ENCODE measurements at places on chromosomes 16 and 17. TPM values are rescaled to one million over a fixed set of nuclear protein-coding genes. Genes with fewer than 3 reads are reported as not detected.

MYH3 gene
- 6.2 TPM for total RNA-seq

KCNG4 gene
- not detected for total RNA-seq

DNA sequence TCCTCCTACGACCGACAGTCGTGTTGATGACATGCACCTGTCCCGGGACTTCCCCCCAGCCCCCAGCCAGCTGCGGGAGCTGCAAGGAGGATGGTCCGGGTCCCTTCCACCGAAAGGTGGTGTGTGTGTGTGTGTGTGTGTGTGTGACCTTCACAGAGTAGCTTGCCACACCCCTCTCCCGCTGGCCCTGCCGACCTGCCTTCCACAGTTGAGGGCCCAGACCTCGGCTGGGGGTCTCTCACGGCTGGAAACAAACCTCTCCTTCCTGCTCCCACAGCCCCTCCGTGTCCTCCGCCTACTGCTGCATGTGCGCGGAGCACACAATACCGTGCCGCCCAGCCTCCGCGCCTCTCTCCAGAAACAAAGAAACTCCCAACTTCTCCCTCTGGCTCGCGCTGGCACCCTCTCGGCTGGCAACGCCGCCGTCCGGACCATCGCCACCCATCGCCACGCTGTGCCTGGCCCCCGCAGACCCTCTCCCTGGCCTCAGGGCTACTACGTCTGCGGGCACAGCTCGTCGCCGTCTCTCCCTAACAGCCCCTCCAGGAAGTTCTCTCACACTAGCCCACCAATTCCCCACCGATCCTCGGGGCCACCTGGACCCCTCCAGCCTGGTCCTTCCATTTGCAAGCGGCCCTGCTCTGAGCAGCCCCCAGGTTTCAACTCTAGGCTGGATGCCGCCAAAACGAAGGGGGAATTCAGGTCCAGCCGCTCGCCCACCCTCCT is 81.2 kb downstream of the TIMM22 start:
- no peak overlapping the region for H3K4me3 ChIP-seq
- no peaks in the 10 kb centered on the region for H3K4me1 ChIP-seq
- no peak overlapping the region for H3K27ac ChIP-seq

- no peaks in the 10 kb centered on the region for H3K4me1 ChIP-seq
- DNase-seq = no peak
- H3K36me3 ChIP-seq = no peaks in the 10 kb centered on the region
- no peaks in the 10 kb centered on the region for H3K27me3 ChIP-seq
- no peak overlapping the region for H3K27ac ChIP-seq
- no peak overlapping the region for H3K4me3 ChIP-seq
Measured at GRCh38 chr17:71436479-71436878, 684.3 kb upstream of the SOX9 start.

DNA sequence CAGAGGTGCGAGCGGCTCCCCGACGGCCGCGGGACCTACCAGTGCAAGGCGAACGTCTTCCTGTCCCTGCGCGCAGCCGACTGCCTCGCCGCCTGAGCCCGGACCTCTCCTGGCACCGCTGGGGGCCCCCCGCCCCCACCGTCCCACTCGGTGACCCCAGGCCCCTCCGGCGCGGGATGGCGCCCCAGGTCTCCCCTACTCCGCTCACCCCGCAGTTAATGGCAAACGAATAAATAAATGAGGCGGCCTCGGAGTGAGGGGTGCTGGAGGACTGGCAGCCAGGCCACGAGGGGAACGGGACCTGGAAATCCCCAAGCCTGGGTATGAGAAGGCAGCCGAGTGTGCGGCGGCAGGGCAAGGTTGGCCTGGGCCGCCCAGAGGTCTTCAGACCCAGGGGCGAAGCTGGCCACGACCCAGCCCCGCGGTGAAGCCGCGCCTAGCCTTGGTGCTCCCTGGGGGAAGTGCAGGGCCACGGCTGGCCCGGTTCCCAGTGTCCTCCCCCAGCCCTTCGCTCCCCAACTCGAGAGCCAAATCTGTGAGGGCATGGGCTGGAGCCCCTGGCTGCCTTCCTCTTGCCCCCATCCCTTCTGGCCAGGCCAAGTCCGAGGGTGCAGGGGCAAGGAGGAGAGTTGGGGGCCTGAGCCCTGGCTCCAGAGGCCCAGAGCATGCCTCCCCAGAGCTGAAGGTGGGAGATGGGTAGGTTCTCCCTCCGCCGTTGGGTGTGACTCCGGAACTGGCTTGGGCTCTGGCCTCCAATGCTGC is 796 bp downstream of the NPB start:
- peaks cover 29% of the 10 kb centered on the region for H3K36me3 ChIP-seq
- H3K27me3 ChIP-seq = peaks cover 8% of the 10 kb centered on the region
- no peak for DNase-seq
- no peak overlapping the region for H3K27ac ChIP-seq
- peaks cover 5% of the 10 kb centered on the region for H3K4me1 ChIP-seq
- H3K4me3 ChIP-seq = no peak overlapping the region

DNA sequence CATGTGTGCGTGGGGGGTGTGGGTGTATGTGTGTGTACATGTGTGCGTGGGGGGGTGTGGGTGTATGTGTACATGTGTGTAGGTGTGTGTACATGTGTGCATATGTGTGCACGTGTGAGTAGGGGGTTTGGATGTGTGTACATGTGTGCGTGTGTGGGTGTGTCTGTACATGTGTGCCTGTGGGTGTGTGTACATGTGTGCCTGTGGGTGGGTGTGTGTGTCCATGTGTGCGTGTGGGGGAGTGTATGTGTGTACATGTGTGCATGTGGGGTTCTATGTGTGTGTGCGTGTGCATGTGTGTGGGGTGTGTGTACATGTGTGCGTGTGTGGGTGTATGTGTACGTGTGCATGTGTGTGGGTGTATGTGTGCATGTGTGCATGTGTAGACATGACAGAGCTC is 129.1 kb downstream of the C16orf95 start:
- H3K4me3 ChIP-seq = no peak overlapping the region
- no peaks in the 10 kb centered on the region for H3K27me3 ChIP-seq
- H3K4me1 ChIP-seq = no peaks in the 10 kb centered on the region

DNA sequence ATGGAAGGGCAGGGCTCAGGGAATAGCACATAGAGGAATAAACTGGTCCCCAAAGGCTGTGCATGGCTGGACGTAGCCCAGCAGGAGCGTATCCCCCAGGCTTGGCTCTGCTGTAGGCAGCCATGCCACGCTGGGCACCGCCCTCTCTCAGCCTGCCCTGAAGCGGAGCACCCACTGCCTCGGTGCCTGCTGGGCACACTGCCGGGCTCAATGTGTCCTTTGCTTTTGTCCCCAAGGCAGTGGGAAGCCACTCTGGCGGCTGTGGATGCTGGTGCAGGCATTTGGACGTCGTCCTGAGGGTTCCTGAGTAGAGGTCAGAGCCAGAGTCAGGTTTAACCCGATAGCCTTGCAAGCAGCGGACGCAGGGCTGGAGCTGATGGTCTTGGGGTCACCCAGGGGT is 141.0 kb downstream of the ENGASE start:
- no peaks in the 10 kb centered on the region for H3K36me3 ChIP-seq
- H3K27me3 ChIP-seq = peaks cover 5% of the 10 kb centered on the region
- no peak for DNase-seq
- no peak overlapping the region for H3K27ac ChIP-seq
